ENCODE measurements at places on chromosomes 12 and 14.

GRCh38 chr14:92754966-92755365, 6.5 kb upstream of the LGMN start:
- DNase-seq: no peak

GRCh38 chr14:89041257-89041582, 216.8 kb downstream of the TTC8 start:
- no peak for DNase-seq

DNA sequence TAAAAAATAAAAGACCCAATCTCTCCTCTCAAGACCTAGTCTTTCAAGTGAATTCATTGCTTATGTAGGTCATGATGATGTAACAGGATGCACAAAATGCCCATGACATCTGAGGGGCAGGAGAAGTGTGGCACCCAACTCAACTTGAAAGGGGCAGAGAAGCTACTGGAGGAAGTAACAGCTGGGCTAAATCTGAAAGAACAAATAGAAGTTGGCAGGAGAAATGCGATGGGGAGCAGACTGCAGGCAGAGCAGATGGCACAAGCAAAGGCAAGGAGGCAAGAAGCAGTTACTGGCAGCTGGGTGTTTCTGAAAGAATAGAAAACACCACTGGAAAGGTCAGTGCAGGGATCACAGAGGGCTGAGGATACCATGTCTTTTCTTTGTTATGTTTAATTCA, 14.6 kb downstream of the SLC38A4 start:
- no peak for DNase-seq

DNA sequence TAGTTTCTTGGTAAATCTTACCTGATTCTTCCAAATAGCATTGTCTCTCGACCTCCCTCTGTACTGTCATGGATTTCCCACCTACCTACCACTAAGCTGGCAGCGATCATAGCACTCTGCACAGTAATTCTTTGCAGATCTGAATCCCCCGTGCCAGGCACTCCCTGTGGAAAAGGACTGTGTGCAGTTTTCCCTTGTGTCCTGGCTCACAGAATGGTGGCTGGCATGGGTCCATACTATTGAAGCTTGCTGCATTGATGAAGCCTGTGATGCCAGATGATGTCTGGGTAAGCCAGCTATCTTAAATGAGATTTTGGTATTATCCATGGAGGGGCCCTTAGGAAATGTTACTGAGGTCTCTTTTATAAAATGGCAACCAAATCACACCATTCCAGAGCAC, 135.7 kb downstream of the RPAP3 start:
- DNase-seq: no peak

GRCh38 chr12:132806857-132807256, 21.8 kb downstream of the GOLGA3 start:
- DNase-seq: no peak

DNA sequence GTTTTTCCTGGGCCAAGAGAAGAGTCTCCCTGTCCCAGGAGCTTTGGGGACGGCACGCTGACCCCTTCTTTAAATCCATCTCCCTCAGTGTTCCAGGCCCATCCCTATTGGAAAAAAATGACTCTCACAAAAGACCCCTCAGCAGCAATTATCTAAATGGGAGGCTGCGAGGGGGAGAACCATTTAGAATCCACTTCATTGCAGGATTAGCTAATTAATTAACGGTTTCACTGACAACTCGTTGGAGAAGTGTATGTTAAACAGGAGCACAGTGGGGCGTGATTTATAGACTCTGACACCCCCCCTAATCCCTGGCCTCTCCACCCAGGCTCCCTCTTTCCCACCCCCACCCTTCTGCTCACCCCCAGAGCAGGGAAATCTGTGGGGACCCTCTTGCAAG, 162.8 kb upstream of the LHX5 start:
- DNase-seq: no peak

DNA sequence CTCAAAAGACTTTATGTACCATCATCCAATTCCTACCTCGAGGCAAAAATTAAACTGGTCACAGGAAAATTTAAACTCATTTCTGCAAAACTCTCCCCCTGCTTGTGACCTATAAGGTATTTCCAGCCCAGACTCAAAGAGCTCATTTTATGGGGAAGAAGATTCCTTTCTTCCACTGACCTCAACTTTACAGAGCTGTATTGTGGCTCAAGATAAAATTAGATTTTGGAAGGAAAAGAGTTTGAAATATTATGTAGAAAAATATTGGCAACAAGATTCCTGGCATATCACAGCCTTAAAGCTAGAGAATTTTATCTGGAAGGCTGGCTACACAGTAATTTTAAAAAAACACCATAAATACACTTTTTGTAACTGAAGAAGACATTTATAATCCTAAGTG, 91.7 kb downstream of the STXBP6 start:
- no peak for DNase-seq

- no peak for DNase-seq
Observed at GRCh38 chr14:49972131-49972671, 79.3 kb downstream of the ARF6 start.

- no peak for DNase-seq
Observed at GRCh38 chr14:70563417-70563816, 28.6 kb upstream of the ADAM20 start.

- DNase-seq: no peak
Observed at GRCh38 chr12:113472191-113473121, 785 bp upstream of the LHX5 start.

DNA sequence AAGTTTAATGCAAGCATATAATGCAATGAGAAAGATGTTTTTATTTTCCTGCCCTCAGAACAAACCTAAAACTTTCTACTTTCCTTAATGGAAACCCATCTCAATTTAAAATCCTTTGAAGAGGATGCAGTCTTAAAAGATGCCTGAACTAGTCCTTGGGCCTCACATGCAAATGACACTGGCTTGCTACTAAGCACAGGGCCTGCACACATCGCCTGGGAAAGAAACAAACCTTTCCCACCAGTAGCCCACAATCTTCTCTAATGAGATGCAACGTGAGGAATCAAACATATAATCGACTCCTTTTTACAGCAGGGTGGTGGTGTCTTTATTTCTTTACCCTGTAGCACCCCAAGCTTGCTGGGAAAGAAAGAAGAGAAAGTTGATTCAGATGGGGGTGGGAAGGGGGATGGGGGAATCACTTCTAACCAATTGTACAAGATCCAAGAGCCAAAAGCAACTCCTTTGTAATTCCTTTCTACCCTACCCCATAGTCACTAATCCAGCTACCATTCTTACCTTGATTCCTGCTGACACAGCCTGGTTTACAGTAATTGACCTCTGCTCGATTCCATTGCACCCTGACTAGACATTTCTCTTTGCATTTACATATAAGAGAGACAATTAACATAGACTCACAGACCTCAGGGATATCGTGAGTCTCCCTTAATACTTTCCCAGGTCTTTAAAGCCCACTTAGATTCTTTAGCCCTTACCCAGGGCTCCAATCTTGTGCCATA, 69.5 kb upstream of the FERMT2 start:
- DNase-seq: no peak

- no peak for DNase-seq
Observed at GRCh38 chr14:101991352-101991751, 27.0 kb downstream of the DYNC1H1 start.

DNA sequence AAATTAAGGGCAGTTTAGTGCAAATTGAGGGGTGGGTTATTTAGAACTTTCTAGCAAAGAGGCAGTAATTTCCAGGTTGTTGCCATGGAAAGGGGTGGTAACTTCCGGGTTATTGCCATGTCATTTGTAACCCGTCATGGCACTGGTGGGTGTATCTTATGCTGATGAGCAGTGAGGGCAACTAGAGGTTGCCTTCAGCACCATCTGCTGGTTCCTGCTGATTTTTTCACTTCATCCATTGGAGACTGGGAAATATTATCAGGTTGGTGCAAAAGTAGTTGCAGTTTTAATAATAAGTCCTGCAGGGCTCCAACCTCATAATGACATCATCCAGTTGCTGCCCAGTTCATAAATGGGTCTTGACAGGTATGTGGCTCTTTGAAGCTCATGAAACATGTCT, 24.4 kb upstream of the SERPINA4 start:
- no peak for DNase-seq

- DNase-seq: no peak
Observed at GRCh38 chr12:108792361-108793292, 61.3 kb upstream of the CORO1C start.

DNA sequence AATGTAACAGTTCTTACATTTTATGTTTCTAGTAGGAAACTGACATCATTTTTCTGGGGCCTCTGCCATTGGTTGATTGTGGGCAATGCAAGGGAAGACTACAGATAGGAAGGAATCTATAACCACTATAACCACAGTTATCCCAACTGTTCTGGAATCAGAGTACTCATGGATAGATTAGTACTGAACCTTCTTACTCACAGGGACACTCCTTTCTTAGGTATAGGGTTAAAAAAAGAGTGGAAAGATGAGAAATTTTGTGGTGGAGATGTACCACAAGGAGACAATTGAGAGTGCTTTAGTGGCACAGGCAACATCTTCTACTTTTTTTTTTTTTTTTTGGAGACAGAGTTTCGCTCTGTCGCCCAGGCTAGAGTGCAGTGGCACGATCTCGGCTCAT, 21.0 kb downstream of the TMEM116 start:
- DNase-seq: no peak

GRCh38 chr12:3187846-3188770, 110.9 kb downstream of the TSPAN9 start:
- no peak for DNase-seq

DNA sequence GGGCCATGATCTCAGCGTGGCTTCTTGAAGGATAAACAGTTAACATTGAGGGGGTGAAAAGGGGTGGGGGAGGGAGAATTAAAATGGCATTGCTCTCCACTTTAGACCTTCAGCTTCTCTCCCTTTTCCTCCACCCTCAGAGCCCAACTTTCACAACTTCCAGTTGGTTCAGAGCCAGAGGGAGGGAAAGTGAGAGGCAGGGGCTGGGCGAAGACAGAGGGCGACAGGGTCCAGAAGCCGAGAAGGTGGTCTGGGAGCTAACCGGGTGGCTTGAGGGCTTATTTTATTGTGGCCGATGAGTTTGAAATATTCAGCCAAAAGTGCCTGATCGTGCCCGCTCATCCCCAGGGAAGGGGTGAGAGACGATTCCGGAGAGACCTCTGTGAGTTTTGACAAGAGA, 4.1 kb downstream of the BMP4 start:
- no peak for DNase-seq

GRCh38 chr14:75084513-75084912, 15.1 kb downstream of the ZC2HC1C start:
- DNase-seq: no peak

GRCh38 chr12:58645946-58646345, 274.4 kb downstream of the LRIG3 start:
- no peak for DNase-seq

GRCh38 chr14:88196925-88197324, 126.1 kb downstream of the KCNK10 start:
- no peak for DNase-seq

DNA sequence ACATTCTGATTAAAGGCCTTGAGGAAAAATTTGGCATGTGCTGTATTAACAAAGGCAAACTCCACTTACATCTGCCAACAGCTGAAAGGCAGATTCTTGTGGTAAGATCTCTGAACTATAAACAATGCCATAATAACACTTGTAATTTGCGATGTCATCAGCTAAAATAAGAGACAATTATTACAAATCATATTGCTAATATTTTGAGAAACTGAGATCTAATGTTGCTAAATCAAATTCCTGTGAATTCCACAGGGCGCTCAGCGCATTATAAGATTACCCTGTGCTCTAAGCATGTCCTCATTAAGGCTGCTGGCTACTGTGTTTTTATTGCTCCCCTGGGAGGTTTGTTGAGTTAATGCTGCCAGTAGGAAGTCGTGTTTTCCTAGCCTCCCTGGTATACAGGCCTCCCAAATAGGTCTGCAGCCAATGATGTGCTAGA, 244.8 kb downstream of the DACT1 start:
- no peak for DNase-seq

GRCh38 chr12:41972598-41972997, 172.1 kb downstream of the GXYLT1 start:
- DNase-seq: no peak

- DNase-seq: no peak
Observed at GRCh38 chr12:17438141-17438540, 651.9 kb downstream of the RERGL start.

- no peak for DNase-seq
Observed at GRCh38 chr14:95064256-95064655, 93.1 kb downstream of the DICER1 start.

DNA sequence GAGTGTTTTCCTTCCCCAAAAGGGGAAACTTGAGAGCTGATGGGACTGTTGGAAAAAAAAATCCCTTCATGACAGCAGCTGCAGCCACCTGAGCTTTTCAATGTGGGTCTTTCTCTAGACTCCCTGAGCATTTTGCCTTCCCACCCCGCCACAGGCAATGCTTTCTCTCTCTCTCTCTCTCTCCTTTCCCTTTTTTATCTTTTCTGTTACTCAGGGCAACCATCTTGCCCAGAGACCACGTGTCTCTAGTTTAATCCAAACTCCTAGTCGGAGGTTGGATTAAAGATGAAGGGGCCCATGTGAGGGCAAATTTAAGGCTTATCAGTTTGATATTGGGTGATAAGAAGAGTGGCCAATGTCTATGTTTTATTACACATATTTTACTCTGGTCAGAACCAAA, 25.9 kb upstream of the B4GALNT1 start:
- DNase-seq: no peak

DNA sequence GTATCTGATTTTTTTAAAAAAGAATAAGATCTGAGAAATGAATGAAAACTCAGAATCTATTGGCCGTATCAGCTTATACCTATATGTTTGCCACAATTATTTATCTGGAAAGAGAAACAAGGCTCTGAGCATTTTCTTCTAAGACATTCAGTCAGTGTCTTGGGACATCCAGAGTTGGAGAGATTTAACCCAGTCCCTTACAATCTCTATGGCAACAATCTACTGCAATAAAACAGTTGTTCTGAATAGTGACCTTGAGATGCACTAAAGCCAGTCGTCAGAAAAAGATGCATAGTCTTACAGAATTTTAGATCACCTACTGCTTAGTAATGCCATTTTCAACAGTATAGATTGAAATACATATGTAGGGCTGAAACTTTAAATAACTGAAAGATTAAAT, 52.0 kb upstream of the SOCS2 start:
- no peak for DNase-seq

DNA sequence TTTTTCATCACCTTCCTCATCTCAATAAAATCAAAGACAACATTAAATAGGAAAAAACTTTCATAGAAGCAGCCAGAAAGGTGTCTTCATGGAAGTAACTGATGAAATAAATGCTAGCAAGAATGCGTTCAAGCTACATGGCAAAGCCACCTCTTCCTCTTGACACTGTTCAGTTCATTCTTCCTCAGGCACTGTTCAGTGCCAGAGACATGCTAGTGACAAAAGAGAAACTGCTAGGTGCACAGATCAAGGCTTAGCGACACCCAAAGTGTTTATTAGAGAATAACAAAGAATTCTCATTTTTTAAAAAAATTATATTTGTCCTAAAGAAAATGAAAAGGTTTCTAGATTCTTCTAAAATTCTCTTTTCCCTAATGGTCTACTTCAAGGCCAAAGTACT, 7.2 kb downstream of the SLC11A2 start:
- DNase-seq: no peak

DNA sequence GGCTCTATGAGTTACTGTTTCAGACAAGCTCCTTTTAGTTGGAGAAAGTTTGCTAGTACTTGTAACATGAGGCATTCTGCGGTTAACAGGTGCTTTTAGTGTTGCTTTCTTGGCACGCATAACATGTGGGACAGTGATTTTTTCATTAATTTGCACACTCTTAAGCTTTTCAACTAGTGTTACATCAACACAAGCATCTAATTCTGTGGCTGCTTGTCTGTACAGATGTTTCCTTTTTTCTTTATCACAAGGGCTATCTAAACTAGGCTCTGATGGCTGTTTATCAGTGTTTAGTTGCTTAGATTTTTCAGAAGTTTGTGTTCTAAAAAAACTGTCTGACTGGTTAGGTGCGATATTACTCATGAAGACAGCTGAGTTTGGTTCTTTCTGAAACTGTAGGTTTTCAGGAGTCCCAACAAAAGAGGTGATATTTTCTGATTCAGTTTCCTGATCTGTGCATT, 120.1 kb downstream of the RALGAPA1 start:
- DNase-seq: no peak

All from CD4-positive, alpha-beta T cell treated with Interleukin-15 for 1 hour (primary cell).